ENCODE measurements at places on chromosomes 3 and 15.

DNA sequence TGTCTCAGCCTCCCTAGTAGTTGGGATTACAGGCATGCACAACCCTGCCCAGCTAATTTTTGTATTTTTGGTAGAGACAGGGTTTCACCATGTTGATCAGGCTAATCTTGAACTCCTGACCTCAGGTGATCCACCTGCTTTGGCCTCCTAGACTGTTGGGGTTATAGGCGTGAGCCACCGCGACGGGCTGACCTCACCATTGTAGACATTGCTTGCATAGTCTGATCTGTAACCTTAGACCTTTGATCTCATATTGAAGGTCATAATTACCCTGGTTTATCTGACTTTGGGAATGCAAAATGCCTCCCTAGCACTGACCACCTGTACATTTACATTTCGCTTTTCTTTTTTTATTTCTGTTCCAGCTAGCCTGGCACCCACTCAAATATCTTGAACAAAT, 31.2 kb downstream of the ADGRG7 start:
- no peak for DNase-seq

DNA sequence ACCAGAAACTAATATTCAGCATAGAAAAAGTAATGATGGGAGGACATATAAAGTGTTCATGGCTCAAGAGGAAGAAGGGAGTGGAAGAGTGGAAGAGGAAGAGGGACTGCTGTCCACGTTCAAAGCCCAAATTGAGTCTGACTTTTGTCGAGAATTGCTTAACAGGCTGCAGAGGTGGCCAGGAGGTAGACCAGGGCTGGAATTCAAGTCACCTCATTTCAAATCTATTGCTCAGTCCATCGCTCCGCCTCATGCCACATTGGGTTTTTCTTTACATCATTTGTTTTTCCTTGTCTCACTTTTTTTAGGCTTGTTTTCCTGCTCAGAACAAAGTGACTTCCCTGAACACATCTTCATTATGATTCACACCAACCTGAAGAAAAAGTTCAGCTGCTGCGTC, 97.0 kb downstream of the RPL39L start:
- DNase-seq, result no peak

- DNase-seq, result no peak
Measured at GRCh38 chr3:179027326-179027900, 44.2 kb downstream of the ZMAT3 start.

GRCh38 chr3:150450916-150451315, 42.8 kb downstream of the TSC22D2 start:
- no peak for DNase-seq

DNA sequence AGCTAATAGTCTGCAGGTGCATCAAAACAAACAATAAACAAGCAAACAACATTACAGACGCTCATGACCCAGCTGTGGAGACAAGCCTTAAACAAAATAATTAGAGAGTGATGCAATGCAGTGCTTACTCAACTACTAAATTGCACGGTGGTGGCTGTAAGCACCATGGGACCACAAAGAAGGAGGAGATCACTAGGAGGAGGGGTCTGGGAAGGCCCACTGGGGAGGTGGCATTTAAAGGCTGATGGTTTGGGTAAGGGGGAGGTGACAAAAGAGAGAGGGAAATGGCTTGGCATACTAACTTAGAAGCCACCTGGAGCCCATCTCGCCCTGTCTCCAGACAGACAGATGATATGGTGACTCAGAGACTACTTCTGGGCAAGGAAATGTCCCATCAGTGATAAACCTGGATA, 516.7 kb downstream of the FOXP1 start:
- no peak for DNase-seq

GRCh38 chr15:32651229-32651837, 9.8 kb downstream of the SCG5 start:
- DNase-seq, result no peak

GRCh38 chr3:20185331-20185678, 701 bp downstream of the SGO1 start:
- no peak for DNase-seq

- DNase-seq, result no peak
Measured at GRCh38 chr3:97815149-97815917, 6.5 kb upstream of the CRYBG3 start.

GRCh38 chr3:99713440-99713839, 75.0 kb downstream of the COL8A1 start:
- no peak for DNase-seq

DNA sequence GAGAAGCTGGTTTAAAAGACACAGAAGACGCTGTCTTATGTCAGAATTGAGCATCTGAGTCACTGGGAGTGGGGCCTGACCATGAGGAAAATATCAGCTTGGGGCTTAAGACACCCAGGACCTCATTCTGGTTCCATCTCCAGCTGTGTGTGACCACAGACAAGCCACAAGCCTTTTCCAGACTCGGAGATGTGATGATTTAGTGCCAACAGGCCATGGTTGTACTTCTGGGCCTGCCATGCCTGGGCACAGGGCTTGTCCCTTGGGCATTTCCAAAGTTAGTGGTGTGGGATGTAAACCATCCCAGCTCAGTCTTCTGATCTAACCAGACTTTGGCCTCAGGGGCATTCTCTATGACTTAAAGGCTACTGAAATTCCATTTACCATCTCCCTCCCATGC, 269.8 kb downstream of the RYR3 start:
- DNase-seq, result no peak

DNA sequence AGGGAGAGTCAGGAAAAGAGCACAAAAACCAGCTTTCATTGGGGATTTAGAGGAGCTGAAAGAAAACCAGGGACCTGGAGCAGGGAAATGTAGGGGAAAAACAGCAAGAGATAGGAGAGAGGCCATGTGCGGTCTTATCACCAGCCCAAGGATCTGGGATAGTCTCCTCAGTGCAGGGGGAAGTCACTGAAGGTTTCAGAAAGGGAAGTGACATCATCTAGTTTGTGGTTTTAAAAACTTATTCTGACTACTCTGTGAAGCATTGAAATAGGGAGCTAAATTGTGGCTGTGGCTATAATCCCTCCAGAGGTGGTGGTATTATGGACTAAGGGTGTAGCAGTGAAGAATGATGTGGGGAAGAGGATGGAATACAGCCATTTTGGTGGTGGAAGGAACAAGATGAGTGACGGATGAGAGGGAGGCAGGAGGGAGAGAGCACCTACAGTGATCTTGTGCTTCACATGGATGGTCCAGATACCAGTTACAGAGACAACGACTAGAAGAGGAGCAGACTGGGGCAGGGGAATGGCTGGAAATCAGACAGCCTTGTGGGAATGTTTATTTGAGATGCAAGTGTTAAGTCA, 72.7 kb downstream of the HMG20A start:
- no peak for DNase-seq

- no peak for DNase-seq
Measured at GRCh38 chr3:71393093-71393492, 190.4 kb downstream of the FOXP1 start.

GRCh38 chr3:14433106-14433505, 30.7 kb downstream of the SLC6A6 start:
- no peak for DNase-seq

- DNase-seq, result no peak
Measured at GRCh38 chr3:43735618-43736017, 44.9 kb downstream of the ABHD5 start.

GRCh38 chr3:39804951-39805350, 4.5 kb upstream of the MYRIP start:
- no peak for DNase-seq

DNA sequence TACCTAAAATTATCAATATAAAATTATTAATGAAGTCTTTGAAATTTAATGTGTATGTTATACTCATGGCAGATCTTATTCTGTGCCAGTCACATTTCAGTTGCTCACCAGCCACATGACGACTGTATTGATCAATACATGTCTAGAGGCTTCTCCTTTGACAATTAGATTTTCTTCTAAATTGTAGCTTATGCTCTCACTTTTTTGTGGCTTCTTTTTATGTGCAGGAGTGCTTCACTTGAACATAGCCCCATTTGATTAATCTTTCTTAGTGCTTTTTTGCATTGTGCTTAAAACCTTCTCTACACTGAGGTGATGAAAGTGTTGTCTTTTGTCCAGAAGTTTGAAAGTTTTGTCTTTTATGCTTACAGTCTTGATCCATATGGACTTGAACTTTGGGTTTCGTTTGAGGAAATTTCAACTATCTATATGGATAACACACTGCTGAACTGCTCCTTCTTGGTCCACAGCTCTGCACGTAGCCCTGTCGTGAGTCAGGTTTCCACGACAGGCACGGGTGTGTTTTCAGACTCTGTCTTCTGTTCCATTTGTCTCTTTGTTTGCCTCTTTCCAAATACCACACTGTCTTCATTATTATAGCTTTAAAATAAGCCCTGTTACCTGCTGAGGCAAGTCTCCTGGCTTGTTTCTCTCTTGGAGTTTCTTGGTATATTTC, 393.9 kb upstream of the CFAP20DC start:
- no peak for DNase-seq

- DNase-seq, result no peak
Measured at GRCh38 chr3:101061312-101061711, 68.1 kb upstream of the ABI3BP start.

GRCh38 chr15:40327457-40327856, 4.0 kb downstream of the INAFM2 start:
- DNase-seq, result no peak

DNA sequence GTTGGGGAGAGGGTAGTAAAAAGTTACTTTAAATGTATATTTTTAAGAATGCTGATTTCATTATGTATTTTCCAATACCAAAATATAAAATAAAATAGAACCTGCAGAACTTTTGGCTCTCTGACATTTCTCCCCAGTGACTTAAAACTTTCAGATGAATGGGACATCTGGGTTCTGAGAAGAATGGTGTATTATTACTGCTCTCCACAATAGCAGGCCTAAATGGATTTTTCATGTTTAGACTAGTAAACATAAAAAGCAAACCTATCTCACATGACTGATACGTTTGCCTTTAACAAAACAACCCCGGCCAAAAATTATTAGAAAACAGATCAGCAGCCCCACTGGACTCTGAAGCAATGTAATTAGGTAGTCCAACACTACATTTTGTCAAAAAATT, 73.8 kb downstream of the FHIT start:
- no peak for DNase-seq

DNA sequence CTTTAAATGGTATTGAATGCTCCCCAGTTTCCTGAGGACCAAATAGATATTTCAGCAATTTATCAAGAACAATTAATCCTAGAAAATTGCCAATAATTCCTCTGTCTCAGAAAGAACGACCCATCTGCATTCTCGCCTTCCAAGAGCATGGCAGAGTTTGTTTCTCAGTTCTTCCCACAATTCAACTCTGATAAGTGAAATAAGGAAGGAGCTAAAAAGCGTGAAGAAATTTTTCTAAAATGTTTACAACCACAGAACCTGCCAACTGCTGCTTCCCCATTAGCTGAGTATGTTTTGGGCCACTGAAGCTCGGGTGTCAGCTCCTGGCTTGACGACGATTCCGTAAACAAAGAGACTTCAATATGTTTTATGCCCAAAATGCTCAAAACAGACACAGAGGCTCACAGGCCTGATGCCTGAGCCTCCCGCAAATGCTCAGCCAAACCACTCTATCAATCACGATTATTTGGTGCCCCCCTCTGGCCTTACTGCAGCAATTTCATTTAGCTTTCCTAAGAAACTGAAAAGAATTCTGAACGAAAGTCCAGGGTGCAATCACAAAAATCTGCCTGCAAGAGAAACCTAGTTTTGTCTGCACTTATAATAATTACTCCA, 259.2 kb upstream of the CCDC54 start:
- no peak for DNase-seq

- no peak for DNase-seq
Measured at GRCh38 chr15:55782901-55783300, 39.9 kb upstream of the PRTG start.

DNA sequence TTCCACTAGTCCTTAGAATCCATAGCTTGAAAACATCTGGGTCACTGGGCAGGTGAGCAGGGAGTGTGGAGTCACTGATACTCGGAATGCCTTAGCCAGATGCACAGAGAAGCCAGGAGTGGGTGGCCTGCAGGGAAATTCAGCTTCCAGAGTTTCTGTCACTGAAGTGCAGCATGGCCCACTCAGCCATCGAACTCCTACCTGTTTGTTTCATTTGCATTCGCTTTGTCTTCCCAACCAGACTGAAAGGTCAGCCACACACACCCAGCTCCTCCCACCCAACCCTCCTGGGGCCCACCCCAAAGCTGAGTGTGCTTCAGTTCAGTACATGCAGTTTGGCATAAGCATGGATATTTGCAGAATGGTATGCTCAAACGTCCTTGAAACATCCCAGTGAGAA, 124.5 kb upstream of the ATP10A start:
- DNase-seq, result no peak

DNA sequence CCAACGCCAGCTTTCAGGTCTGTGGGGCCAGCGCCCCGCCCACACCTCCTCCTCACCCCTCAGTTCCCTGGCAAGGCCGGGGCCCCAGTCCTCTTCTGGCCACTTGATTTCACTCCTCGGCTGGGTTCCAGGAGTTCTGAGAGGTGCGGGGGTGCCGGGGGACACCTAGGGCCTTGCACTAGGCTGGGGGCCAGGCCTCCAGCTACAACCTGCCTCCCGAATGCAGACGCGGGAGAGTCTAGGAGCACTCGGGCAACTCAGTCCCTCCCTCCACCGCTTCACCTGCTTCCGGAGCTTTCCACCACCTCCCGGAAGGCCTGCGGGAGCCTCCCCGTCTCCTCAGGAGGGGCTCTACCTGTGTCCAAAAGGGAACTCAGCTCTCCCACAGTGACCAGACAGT, 35.6 kb downstream of the TNK2 start:
- no peak for DNase-seq

DNA sequence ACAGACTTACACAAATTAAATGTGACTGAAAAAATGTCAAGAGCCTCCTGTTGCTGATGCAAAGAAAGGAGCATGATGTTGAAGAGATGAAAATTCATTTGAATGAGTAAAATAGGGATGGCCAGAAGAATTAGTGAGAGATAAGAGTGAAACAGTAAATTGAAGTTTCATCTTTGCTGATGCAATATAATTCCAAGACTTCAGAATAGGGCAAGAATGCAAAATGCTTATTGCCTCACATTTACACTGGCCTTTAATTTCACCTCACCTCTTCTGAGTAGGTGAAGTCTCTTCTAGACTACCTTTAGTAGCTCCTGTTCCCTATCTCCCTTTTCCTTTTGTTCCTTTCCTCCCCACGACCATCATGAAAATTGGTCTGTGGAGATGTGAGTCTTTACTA, 15.3 kb upstream of the MAPK6 start:
- no peak for DNase-seq

Data from cortex of kidney (tissue), 1 donor.